Activated CD4-positive, alpha-beta T cell treated with anti-CD3 and anti-CD28 coated beads, Interleukin-2, amount 50 U/mL, for 1 hour (primary cell): ENCODE measurements at places on chromosomes 6 and 20.

DNA sequence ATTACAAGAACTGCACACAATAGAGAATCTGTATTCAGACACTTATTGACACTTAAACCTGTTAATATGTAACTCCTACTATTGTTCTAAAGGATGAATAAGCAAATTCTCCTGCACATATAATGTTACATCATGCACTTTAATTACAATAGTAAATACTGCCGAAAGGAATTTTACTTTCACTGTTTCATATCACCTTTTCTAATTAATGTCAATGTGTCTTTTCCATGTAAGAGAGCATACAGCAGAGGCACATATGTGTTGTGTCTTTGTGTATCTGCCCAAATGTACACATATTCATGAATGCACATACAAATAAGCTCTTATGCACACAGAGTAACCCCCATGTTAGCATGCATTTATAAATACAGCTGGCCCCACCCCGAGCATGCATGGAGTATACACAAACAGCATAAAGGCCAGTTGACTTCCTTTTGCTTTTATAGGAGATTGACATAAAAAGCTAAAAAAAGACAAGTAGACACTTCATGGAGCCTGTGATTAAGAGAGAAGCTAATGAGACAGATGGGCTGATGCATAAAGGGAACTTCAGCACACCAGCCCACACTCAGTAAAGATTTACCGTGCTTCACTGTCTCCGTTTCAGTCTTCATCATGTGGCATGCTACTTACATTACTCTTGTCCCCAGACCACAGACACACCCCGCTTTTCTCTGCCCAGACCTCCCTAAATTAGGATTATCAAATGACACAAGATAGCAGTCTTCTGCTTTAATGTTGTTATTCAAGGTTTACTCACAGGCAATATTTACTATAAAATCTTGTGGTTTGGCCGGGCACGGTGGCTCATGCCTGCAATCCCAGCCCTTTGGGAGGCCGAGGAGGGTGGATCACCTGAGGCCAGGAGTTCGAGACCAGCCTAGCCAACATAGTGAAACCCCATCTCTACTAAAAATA lies 184.6 kb downstream of the ATXN1 start:
- DNase-seq: no peak

GRCh38 chr20:23492292-23492691 lies 1.4 kb downstream of the CST8 start:
- DNase-seq: no peak

GRCh38 chr6:168667428-168667805 lies 226.4 kb downstream of the SMOC2 start:
- DNase-seq: no peak

- no peak for DNase-seq
Observed at GRCh38 chr6:25987845-25988244, 25.2 kb downstream of the TRIM38 start.

GRCh38 chr6:21870076-21870730 lies 276.7 kb downstream of the SOX4 start:
- DNase-seq: no peak

GRCh38 chr6:56944661-56945060 lies 10.2 kb upstream of the BEND6 start:
- DNase-seq: no peak

- no peak for DNase-seq
Observed at GRCh38 chr6:45478240-45478639, 100.5 kb upstream of the SUPT3H start.

- DNase-seq: no peak
Observed at GRCh38 chr6:161162722-161163121, 111.1 kb downstream of the AGPAT4 start.
